Airway epithelial cell (primary cell): ENCODE measurements at places on chromosomes 4 and X. TPM values are rescaled to one million over a fixed set of nuclear protein-coding genes. Genes with fewer than 3 reads are reported as not detected.

Gene SLC49A3
- total RNA-seq, result 0.42 and 0.63 TPM in 2 replicates

Gene UCP1
- not detected in 2 replicates for total RNA-seq

Gene DDIT4L
- 0.07 and 0.14 TPM in 2 replicates for total RNA-seq

Gene TBC1D25
- 7.7 and 10.2 TPM in 2 replicates for total RNA-seq

Gene L1CAM
- total RNA-seq, result 1.3 and 1.6 TPM in 2 replicates

Gene PGM2
- total RNA-seq, result 51.9 and 57.3 TPM in 2 replicates

Gene MAGEB6
- not detected in 2 replicates for total RNA-seq

Gene XKRX
- total RNA-seq, result 1.1 and 1.6 TPM in 2 replicates

Gene EPHA5
- not detected in 2 replicates for total RNA-seq

Gene NHS
- total RNA-seq, result 2.6 and 3.6 TPM in 2 replicates

Gene CLIC2
- not detected in 2 replicates for total RNA-seq

Gene FAT4
- total RNA-seq, result 3.2 and 3.8 TPM in 2 replicates

Gene RNF128
- 9.2 and 10.4 TPM in 2 replicates for total RNA-seq

Gene GLRB
- 0.42 and 0.78 TPM in 2 replicates for total RNA-seq

Gene CPXCR1
- 0.09 TPM in 1 of 2 replicates, not detected in the other for total RNA-seq

Gene MND1
- 6.3 and 7.7 TPM in 2 replicates for total RNA-seq

Gene CFAP299
- total RNA-seq, result not detected in 2 replicates

Gene MAOB
- 0.07 TPM in 1 of 2 replicates, not detected in the other for total RNA-seq
